ENCODE measurements at places on chromosomes 16 and 17.

GRCh38 chr16:56226845-56227525 lies 35.7 kb downstream of the GNAO1 start:
- no peak for DNase-seq

GRCh38 chr17:80866050-80866793 lies 125.4 kb upstream of the CHMP6 start:
- DNase-seq, result no peak

DNA sequence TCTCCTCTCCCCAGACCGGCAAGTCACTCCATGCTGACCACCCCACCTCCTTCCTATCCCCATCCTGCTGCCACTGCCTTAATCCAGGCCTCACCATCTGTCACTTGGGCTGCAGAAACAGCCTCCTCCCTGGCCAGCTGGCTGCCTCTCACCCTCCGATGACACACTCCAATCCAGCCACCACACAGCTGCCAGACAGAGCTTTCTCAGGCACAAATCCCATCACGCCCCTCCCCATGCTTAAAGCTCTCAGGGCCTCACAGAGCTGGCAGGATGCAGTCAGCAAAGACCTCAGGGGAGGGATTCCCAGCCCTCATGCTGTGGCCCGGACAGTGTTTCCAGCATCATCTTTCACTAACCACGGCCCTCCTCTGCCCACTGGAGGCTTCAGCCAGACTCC lies 13.7 kb downstream of the CAMKK1 start:
- DNase-seq, result no peak

DNA sequence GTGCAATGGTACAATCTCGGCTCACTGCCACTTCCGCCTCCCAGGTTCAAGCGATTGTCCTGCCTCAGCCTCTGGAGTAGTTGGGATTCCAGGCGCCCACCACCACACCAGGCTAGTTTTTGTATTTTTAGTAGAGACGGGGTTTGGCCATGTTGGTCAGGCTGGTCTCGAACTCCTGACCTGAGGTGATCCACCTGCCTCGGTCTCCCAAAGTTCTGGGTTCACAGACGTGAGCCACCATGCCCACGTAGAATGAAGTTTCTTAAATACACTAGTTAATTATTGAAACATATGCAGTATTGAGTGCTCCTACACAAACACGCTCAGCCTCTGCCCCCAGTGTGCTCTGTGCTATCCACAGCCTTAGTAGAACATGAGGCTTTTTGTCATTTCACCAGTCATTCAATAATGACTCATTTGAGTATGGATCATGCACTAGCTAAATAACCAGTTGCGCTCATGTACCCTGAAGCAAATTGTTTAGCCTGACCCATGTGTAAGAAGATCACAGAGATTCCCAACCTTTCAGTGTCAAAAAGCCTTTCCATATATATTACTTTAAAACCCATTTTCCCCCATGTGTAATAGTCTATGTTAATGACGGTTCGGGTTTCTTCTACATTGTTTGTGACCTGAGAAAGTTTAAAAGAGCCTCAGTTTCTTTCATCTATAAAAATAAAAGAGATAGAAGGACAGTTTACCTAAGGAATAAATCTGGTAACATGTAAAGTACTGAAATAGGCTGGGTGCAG lies 49.7 kb downstream of the TUBD1 start:
- no peak for DNase-seq

DNA sequence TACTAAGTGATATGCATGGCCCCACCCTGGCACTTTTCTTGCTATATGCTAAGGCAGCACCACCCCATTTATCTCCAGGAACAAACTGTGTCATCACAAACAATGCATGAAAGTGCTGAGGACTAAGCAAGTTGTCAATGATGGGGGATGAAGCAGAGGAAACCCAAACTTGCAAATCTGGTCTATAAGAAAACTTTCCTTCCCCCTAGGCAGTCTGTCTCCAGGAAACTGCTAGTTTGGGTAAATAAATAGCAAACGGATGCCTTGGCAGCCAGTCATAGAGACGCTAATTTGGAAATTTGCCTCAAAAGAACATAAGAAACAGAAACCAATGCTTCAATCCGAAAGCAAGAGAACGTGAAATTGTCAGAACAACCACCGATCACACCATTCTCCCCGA lies 5.6 kb upstream of the HSBP1 start:
- DNase-seq, result peak; percentile 60

DNA sequence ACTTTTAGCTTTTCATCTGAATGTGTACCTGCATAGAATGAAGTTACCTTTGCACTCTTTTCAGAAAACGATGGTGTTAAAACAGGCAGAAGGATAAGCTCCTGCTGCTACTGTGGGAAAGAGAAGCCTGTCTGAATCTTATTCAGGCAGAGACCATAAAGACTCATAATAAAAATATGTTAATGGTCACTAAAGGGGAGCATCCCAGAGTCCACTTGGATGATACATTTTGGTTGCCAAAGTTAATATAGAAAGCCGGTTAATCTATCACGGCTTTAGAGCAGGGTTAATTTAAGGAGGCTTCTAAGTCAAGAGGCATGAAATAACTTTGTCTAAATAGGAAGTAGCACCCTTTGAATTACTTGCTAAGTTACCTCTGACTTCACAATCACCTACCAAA lies 2.9 kb downstream of the MARCHF10 start:
- DNase-seq, result no peak

GRCh38 chr17:5344914-5345313 lies 62.8 kb downstream of the RABEP1 start:
- no peak for DNase-seq

DNA sequence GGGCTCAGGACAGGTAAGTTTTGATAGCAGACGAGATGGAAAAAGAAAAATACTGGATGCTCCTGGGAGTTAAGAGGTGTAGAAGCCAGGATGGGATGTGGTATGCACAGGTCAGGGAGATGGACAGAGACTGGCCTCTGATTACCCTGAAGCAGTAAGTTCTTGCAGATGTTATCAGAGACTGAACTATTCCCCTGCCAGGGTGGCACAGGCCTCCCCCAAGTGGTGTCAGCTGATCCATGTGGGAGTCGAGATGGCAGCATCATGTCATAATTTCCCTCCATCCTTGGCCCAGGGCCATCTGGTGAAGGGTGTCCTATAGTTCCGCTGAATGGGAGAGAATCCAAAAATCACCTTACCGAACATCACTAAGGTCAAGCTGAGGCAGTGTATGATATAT lies 14.1 kb upstream of the NKD1 start:
- no peak for DNase-seq

DNA sequence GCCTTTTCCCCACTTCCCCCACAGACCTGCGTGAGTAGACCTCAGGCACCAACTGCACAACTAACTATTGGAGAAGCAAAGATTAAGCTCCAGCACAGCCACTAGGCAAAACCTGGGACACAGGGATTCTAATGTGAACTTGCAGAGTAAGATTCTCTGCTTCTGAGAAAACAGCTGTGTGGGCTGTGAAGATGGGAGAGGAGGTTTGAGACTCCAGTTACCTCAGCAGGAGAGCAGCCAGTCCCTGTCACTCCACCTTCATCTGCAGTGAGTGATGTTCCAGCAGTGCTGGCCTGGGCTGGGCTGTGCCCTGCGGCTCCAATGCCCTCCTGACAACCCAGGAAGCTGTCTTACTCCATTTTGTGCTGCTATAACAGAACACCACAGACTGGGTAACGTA lies 18.0 kb upstream of the ABAT start:
- no peak for DNase-seq

GRCh38 chr17:83126275-83126811 lies 46.9 kb downstream of the METRNL start:
- DNase-seq, result no peak

DNA sequence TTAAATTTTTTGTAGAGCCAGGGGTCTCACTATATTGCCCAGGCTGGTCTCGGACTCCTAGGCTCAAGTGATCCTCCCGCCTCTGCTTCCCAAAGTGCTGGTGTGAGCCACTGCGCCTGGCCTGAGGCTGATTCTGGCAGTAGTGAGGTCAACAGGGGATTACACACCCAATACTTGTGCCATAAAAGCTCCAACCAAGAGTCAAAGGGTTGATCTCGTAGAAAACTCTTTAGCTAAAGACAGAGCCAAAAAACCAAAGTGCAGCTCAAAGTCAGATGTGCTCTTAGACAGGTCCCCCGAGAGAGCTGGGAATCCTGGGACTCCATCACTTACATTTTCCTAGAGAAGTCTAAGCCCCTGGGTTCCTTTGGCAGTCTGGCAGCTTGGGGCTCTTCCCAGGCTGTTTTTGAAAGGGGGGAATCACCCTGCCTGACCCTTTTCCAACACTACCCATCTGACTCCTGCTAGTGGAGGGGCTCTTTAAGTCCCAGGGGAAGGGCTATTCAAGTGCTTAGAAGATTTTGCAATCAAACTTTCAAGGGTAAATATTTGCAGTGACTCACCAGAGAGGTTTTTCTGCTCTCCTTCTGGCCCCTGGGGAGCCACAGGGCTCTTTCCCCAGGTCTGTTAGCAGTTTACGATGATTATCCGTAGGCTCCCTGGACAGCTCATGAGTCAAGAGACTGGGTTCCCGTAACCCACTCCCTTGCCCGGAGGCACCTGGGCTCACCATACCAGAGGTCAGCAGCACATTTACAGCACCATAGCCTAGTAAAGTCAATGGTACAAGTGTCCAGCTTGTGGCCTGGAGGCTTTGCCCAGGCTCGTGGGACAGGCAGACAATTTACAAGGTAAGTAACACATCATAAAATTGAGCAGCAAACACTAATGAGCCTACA lies 408.7 kb downstream of the SLC39A11 start:
- no peak for DNase-seq

Measured in iPS DF 19.7 (cell line).